ENCODE measurements at places on chromosomes 5 and 9. TPM values are rescaled to one million over a fixed set of nuclear protein-coding genes. Genes with fewer than 3 reads are reported as not detected.

The ZNF658 gene
- total RNA-seq, result 8.6 TPM

The ZNF79 gene
- 18.9 TPM for total RNA-seq

The CDC37L1 gene
- total RNA-seq, result 35.3 TPM

The FANCC gene
- 14.4 TPM for total RNA-seq

The GPR150 gene
- not detected for total RNA-seq

The CAMK4 gene
- 0.45 TPM for total RNA-seq

The DDX4 gene
- not detected for total RNA-seq

The ROR2 gene
- 15.9 TPM for total RNA-seq

The C5 gene
- 1.7 TPM for total RNA-seq

The TICAM2 gene
- 1.4 TPM for total RNA-seq

The PCA3 gene
- total RNA-seq, result not detected

The MCTP1 gene
- 5.7 TPM for total RNA-seq

- no peaks in the 10 kb centered on the region for H3K27me3 ChIP-seq
- no peak overlapping the region for H3K4me3 ChIP-seq
- no peaks in the 10 kb centered on the region for H3K4me1 ChIP-seq
- no peak overlapping the region for H3K27ac ChIP-seq
Observed at GRCh38 chr9:5354184-5354583, 14.5 kb upstream of the RLN1 start.

DNA sequence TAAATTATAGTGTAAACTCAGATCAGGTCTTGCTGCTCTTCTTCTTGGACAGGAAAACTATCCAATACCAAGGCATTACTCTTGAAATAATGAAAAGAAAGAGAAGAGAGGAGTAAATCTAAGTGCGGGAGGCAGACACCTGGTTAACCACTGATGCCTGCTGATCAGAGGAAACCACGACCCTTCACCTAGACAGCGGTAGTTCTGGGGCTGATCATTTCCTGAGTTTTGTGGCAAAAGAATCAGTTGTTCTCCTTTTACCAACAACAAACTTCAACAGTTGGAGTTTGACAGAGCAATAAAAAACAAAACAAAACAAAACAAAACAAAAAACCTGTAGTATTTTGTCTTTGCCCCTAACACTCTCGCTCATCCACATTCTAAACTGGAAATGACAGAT lies 3.0 kb downstream of the RLN1 start:
- DNase-seq, result no peak
- H3K4me1 ChIP-seq, result no peaks in the 10 kb centered on the region
- H3K27ac ChIP-seq, result no peak overlapping the region

DNA sequence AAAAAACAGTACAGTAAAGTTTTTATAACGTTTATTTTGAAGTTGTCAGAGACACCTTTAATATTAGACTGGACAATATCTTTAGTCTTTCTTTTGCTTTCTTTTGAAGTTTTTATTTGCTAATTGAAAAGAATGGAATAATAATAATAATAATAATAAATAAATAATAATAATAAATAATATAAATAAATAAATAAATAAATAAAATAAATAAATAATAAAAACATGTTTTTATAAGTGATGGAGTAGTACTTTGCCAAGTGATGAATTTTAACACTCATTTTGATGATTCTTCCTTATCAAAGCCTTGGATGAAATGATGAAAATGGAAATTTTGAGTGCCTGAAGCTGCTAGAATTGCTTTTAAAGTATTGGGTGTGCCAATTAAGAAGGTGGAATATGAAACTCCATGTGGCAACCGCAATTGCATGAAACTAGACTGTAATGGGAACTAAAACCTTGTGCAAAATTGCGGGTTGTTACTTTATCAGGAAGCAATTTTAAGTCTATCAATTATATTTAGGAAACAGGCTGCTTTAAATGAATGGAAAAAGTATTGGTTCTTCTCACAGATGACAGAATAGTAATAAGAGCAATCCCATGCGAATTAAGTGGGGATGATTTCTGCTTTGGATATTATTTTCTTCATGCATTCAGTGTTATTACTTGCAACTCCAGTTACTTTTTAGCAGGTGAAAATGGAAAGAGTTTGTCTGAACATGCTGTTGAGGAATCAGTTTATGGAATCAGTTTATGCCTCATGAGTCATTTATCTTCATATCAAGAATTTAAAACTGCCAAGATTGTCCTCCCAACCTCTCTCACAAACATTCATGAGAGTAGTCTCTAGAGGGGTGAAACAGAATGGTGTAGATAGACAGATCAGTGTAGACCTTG lies 4.6 kb downstream of the ANXA1 start:
- peak overlapping the region; percentile 8 for H3K27ac ChIP-seq
- H3K4me1 ChIP-seq, result peaks cover 18% of the 10 kb centered on the region
- H3K27me3 ChIP-seq, result no peaks in the 10 kb centered on the region
- no peak overlapping the region for H3K4me3 ChIP-seq
- DNase-seq, result no peak

- no peaks in the 10 kb centered on the region for H3K4me1 ChIP-seq
- no peak overlapping the region for H3K4me3 ChIP-seq
- H3K27me3 ChIP-seq, result no peaks in the 10 kb centered on the region
- no peak overlapping the region for H3K27ac ChIP-seq
- no peak for DNase-seq
- H3K36me3 ChIP-seq, result no peaks in the 10 kb centered on the region
Observed at GRCh38 chr5:87190687-87191086, 77.0 kb upstream of the RASA1 start.

- no peaks in the 10 kb centered on the region for H3K4me1 ChIP-seq
- H3K27me3 ChIP-seq, result no peaks in the 10 kb centered on the region
- H3K27ac ChIP-seq, result no peak overlapping the region
- no peak for DNase-seq
Observed at GRCh38 chr5:130885691-130886090, 279.4 kb downstream of the HINT1 start.

DNA sequence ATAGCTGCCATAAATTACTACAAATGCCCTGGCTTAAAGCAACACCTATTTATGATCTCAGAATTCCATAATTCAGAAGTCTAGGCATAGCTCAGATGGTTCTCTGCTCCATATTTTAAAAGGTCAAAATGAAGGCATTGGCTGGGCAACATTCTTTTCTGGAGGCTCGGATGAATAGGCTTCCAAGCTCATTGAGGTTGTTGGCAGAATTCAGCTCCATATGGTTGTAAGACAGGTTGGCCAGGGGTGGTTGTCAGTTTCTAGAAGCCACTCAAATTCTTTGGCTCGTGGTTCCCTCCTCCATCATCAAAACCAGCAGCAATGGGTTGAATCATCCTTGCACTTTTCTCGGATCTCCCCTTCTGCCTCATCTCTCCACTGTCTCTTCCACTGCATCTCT lies 49.4 kb downstream of the TGFBR1 start:
- no peak overlapping the region for H3K4me3 ChIP-seq
- no peak overlapping the region for H3K27ac ChIP-seq
- peaks cover 3% of the 10 kb centered on the region for H3K36me3 ChIP-seq
- no peaks in the 10 kb centered on the region for H3K27me3 ChIP-seq

DNA sequence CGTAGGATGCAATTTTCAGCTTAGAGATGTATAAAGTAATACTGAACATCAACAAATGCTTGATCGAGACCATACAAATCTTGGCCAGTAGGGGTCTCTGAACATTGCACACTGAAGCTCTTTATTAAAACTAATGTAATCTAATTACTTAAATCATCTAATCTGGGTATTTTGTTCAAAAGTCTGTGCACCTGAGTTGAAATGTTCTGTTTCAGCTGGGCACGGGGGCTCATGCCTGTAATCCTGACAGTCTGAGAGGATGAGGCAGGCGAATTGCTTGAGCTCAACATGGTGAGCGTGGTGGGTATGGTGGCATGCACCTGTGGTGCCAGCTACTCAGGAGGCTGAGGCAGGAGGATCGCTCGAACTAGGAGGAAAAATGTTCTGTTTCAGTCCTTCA lies 41.0 kb downstream of the ESM1 start:
- H3K27me3 ChIP-seq, result no peaks in the 10 kb centered on the region
- no peaks in the 10 kb centered on the region for H3K4me1 ChIP-seq
- peak; percentile 8 for DNase-seq
- no peak overlapping the region for H3K4me3 ChIP-seq
- no peaks in the 10 kb centered on the region for H3K36me3 ChIP-seq

GRCh38 chr9:36560771-36561170 lies 11.9 kb upstream of the MELK start:
- H3K4me3 ChIP-seq, result no peak overlapping the region
- no peaks in the 10 kb centered on the region for H3K4me1 ChIP-seq
- no peak overlapping the region for H3K27ac ChIP-seq
- no peak for DNase-seq

DNA sequence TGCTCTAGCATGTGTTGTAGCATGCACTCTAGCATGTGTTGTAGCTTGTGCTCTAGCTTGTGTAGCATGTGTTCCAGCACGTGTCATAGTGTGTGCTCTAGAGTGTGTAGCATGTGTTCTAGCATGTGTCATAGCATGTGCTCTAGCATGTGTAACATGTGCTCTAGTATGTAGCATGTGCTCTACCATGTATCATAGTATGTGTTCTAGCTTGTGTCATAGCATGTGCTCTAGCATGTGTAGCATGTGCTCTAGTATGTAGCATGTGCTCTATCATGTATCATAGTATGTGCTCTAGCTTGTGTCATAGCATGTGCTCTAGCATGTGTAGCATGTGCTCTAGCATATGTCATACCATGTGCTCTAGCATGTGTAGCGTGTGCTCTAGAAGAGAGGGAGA lies 255.3 kb downstream of the ICE1 start:
- no peaks in the 10 kb centered on the region for H3K4me1 ChIP-seq
- no peak overlapping the region for H3K4me3 ChIP-seq
- H3K36me3 ChIP-seq, result no peaks in the 10 kb centered on the region
- DNase-seq, result no peak
- no peaks in the 10 kb centered on the region for H3K27me3 ChIP-seq
- H3K27ac ChIP-seq, result no peak overlapping the region

DNA sequence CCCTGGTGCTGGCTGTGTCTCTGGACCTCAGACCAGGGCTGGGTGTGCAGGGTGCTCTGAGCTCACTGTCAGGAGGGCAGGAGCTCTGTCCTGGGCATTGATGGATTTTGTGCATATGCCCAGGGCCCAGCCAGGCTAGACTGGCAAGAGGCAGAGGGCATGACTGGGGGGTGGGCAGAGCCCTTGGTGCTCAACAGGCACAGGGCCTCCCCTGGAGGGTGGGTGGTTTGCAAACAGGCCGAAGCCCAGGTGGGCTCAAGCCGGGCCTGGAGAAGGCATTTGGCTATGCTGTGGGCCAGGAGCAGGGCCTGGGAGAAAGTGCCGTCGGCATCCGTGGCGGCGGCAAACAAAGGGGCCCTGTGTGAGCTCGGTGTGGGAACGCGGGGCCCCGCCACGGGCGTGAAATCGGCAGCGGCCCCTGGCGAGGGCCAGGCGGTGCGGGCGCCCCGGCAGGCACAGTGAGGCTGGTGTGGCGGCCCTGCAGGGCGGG lies 1.9 kb upstream of the NRARP start:
- H3K36me3 ChIP-seq, result no peaks in the 10 kb centered on the region
- H3K4me3 ChIP-seq, result no peak overlapping the region

DNA sequence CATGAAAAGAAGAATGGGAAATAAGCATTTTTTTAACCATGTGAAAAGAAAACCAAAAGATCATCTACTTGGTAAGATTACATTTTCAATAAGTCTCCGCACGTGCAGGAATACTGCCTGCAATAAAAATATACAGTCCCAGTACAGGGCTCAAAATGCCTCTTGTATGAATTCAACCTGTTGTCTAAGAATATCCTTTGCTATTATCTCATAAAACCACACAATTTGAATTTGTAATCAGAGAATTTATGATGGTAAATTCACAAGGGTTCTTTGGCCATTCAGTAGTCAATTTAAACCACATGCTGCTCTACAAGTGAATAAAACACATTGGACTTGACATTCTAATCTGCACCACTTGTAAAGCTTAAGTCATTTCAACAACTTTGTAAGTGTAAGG lies 46.6 kb downstream of the ST8SIA4 start:
- H3K27me3 ChIP-seq, result no peaks in the 10 kb centered on the region
- H3K4me3 ChIP-seq, result no peak overlapping the region
- H3K27ac ChIP-seq, result no peak overlapping the region
- H3K4me1 ChIP-seq, result no peaks in the 10 kb centered on the region
- DNase-seq, result no peak

GRCh38 chr5:149172261-149172660 lies 31.0 kb downstream of the ABLIM3 start:
- H3K27ac ChIP-seq, result no peak overlapping the region
- H3K4me3 ChIP-seq, result no peak overlapping the region
- no peaks in the 10 kb centered on the region for H3K36me3 ChIP-seq
- DNase-seq, result no peak
- H3K27me3 ChIP-seq, result no peaks in the 10 kb centered on the region

GRCh38 chr5:126178521-126178920 lies 244.7 kb upstream of the GRAMD2B start:
- H3K27me3 ChIP-seq, result no peaks in the 10 kb centered on the region
- H3K4me3 ChIP-seq, result no peak overlapping the region

- peaks cover 5% of the 10 kb centered on the region for H3K4me1 ChIP-seq
- H3K27me3 ChIP-seq, result no peaks in the 10 kb centered on the region
- no peaks in the 10 kb centered on the region for H3K36me3 ChIP-seq
- no peak for DNase-seq
- no peak within 1 kb of the TSS for H3K27ac ChIP-seq
Observed at GRCh38 chr5:150085950-150086715, at the start of gene CSF1R. CSF1R (minus strand) TSS chr5:150086554; CDS start chr5:150086427, 127 bp downstream.

GRCh38 chr9:113996531-113997001 lies 81.5 kb downstream of the AMBP start:
- no peaks in the 10 kb centered on the region for H3K36me3 ChIP-seq
- no peak overlapping the region for H3K4me3 ChIP-seq
- DNase-seq, result no peak
- H3K27me3 ChIP-seq, result no peaks in the 10 kb centered on the region
- H3K4me1 ChIP-seq, result peaks cover 32% of the 10 kb centered on the region

DNA sequence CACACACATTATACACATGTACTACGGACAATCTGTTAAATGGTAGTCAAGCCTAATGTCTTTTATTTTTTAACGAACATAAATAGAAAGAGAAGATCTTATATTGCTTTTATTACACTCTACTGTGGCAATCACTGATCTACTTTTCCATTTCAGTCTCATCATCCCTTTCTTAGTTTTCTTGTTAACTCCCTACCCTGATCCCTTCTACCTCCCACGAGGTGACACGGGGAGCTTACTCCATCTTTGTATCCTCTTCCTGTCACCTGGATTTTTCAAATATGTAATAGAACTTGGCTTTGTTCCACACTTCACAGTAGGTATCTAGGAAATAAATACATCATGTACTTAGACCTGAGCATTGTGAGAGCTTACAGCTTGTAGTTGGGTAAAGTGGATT lies 211.0 kb downstream of the PIK3R1 start:
- no peaks in the 10 kb centered on the region for H3K36me3 ChIP-seq
- H3K27ac ChIP-seq, result no peak overlapping the region
- peaks cover 8% of the 10 kb centered on the region for H3K4me1 ChIP-seq
- no peak overlapping the region for H3K4me3 ChIP-seq
- H3K27me3 ChIP-seq, result no peaks in the 10 kb centered on the region
